ENCODE measurements at places on chromosomes 2 and 18.

DNA sequence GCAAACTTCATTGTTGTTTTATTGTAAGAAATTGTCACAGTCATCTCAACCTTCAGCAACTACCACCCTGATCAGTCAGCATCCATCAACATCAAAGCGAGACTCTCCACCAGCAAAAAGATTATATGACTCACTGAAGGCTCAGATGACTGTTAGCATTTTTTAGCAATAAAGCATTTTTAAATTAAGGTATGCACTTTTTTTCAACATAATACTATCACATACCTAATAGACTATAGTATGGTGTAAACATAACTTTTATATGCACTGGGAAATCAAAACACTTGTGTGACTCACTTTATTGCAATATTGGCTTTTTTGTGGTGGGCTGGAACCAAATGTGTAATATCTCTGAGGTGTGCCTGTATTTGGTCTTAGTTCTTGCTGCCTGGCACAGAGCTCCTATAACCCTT lies 15.6 kb downstream of the SCN1A start:
- DNase-seq, result no peak

DNA sequence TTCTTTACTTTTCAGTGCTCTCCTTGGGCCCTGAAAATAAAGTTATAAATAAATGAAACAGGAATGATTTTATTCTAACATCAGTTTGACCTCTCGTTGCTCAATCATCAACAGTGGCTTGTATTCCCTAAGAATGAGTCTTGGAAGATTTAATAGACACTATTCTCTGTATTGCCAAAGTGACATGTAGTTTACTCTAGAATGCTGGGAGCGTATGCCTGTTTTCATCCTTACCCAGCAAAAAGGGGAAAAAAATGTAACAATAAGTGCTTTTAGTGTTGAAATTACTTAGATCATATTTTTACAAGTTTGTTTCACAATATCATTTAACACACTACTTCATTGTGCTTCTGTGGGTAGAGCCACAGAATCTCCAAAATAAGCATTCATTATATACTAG lies 240.6 kb upstream of the CWC22 start:
- DNase-seq, result no peak

- DNase-seq, result no peak
These were observed 27.2 kb upstream of the EFR3B start for GRCh38 chr2:25014631-25015030.

GRCh38 chr18:45560870-45561269 lies 54.4 kb upstream of the SLC14A2 start:
- no peak for DNase-seq

DNA sequence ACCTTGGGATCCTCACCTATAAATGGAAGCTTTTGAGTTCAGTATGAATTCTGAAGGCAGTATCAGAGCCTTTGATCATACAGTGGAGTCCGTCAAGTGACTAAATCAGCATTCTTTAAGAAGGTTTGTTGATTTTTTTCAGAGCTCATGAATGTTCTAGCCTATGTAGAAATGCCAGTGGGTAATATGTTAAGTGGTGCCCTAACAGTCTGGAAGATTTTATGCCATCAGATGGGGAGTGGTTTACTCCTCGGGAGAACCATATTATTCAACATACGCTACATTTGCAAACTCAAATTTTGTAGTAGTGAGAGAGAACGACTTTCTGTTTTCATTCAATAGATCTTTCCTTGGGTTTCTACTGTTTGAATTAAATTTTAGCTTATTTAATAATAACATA lies 225.0 kb upstream of the ACVR2A start:
- DNase-seq, result no peak

DNA sequence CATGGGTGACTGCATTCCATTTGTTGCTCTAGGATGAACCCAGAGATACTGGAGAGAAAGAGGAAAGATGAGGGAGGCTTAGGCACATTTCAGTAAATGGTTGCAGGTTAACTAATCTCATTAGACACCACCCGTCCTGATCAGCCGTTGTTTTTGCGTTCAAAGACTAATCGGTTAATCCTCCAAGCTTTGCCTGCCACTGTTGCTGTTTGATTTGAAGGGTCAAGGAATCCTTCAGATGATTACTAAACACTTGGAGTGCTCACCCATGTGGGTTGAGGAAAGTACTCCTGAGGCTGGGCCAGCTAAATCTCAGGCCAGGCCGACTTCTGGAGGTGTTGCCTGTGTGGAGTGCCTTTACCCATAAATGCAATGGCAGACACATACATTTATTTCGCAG lies 8.6 kb downstream of the SH3RF3 start:
- no peak for DNase-seq

GRCh38 chr2:40488101-40488601 lies 36.3 kb upstream of the SLC8A1 start:
- DNase-seq, result peak; percentile 28

DNA sequence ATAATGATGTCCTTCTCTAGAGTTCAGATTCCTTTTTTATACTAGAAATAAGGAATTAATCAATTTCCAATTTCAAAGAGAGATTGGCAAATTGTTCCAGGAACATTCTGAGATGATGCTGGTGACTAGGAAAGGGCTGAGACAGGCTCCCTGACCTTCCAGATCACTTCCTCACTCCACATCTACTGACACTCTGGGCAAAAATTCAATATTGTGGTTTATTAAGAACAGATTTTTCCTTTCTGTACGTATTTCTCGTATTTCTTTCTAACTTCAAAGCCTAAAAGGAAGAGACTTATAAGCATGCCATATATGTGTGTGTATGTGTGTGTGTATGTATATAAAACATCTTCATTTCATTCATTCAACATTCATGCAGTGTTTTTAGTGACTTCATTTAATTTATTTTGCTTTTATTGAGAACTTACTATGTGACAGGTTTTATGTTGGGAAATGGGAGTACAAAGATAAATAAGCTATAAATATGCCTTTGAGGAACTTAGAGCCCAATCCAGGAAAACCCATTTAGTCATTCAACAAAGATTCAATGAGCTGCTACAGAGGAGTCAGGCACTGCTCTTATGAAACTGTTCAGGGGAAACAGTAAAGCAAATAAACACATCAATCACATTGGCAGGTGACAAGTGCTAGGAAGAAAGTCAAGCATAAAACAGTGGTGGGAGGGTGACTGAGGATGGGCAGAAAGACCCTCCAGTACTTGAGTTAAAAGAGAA lies 137.9 kb downstream of the RDH14 start:
- no peak for DNase-seq

DNA sequence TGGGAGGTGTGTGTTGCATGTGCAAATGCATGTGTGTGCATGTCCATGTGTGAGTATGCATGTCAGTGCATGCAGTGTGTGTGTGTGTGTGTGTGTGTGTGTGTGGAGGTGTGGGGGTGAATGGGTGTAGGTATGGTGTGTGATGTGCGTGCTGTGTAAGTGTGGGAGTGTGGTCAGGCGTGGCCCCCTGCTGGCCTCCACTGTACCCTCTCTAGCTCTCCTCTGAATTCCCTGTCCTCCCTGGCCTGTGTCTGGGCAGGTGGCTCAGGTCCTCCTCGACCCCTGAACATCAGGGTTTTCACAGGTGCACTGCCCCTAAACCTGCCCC lies 230.2 kb downstream of the CELF4 start:
- DNase-seq, result no peak

GRCh38 chr2:53641290-53641689 lies 126.3 kb upstream of the CHAC2 start:
- no peak for DNase-seq

DNA sequence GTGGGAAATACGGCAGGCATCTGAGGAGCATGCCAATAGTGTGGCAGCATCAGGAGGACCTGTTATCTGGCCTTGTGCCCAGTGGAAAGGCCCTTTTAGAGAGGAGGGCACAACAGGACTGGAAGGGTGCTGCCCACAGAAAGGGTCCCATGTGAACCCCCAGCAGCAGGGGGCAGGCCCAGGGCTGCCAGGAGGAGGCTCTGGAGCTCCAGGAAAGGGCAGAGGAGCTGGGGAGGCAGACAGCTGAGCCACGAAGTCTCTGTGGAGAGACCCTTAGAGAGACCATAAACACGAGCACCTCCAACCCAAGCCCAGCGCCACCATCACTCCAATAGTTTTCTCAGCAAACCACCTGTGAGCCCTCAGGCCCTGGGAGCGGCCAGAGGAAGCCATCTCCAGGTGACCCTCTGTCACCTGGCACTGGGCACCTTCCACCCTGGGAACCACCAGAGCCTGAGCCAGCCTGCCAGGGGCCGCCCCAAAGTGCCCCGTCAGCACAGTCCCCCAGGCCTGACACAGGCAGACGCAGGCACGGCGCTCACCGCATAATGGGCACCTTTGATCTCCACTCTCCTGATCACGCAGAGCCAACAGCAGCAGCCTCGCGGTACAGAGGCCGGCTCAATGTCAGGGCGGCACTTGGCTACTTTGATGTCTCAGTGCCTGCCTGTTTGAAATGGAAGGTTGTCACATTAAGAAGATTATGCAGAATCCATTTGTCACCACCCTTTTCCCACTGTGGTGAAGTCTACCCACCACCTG lies 162.5 kb upstream of the RAB6C start:
- no peak for DNase-seq

GRCh38 chr2:222835143-222835822 lies 25.6 kb upstream of the ACSL3 start:
- DNase-seq, result peak; percentile 17

DNA sequence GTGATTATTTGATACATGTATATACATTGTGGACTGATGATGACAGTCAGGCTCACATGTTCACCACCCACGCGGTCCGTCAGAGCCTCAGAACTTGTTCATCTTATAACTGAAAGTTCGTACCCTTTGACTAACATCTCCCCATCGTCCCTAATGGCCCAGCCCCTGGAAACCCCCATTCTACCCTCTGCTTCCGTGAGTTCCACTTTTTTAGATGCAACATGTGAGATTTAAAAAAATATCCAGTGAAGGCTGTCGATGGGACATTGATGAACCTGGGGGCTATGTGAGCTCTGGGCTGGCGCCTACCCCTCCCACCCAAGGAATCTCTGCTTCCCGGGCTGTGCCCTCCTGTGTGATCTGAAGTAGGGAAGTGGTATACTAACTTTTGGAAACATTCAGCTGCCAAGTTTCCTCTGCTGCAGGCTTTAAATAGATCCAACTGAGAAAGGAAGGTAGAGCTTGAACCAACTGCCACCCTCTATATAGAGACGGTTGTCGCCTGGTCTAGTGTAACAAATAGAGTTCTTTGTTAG lies 163.8 kb downstream of the FAM210A start:
- DNase-seq, result no peak

GRCh38 chr2:72276876-72277275 lies 129.2 kb upstream of the CYP26B1 start:
- no peak for DNase-seq

DNA sequence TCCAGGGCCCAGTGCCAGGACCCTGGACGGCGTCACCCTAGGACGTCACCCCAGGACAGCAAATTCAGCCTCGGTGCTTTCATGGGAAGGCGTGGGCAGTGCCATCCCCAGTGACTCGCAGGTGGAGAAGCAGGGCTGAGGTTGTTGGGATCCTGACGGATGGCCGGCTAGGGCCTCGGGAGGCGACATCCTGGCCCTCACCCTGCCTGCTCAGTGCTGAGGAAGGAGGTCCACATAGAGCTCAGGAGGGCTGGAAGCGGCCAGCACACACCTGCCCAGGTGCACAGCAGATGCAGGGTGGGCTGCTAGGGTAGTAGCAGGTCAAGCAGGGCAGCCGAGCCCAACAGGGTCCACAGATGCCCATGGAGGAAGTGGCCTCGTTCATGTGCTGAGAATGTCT lies 482.0 kb upstream of the SALL3 start:
- DNase-seq, result no peak

DNA sequence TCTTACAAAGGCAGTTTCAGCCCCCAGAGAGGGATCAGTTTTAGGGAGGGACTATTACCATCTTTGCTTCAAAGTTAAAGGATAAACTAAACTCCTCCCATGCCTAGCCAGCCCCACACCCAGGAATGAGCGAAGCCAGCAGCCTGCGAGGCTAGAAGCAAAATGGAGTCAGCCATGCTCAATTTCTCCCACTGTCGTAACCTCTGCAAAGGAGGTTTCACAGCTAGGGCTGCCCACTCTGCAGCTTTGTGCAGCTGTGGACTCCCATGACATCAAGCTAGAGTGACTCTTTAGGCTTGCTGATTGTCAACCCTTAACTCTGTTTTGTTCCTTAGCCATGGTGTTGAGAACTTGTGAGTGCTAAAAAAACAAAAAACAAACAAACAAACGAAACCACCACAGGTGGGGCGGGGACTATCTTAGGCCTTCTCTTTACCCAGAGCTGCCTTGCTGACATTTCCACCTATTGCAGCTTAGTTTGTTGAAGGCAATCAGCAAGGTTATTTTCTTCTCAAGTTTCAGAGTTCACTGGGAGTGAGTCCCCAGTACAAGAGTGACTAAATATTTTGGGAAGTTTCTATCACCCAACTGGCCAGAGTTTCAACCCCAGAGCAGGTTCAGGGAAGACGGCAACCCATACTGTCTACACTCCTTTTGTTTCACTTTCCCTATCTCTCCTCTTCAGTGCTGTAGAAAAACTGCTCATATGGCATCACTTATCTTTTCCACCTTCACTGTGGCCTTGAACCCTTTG lies 592.1 kb downstream of the XIRP2 start:
- no peak for DNase-seq

- no peak for DNase-seq
These were observed 152.8 kb downstream of the CAPN13 start for GRCh38 chr2:30654404-30654803.

GRCh38 chr2:205605638-205606304 lies 76.5 kb upstream of the NRP2 start:
- no peak for DNase-seq

DNA sequence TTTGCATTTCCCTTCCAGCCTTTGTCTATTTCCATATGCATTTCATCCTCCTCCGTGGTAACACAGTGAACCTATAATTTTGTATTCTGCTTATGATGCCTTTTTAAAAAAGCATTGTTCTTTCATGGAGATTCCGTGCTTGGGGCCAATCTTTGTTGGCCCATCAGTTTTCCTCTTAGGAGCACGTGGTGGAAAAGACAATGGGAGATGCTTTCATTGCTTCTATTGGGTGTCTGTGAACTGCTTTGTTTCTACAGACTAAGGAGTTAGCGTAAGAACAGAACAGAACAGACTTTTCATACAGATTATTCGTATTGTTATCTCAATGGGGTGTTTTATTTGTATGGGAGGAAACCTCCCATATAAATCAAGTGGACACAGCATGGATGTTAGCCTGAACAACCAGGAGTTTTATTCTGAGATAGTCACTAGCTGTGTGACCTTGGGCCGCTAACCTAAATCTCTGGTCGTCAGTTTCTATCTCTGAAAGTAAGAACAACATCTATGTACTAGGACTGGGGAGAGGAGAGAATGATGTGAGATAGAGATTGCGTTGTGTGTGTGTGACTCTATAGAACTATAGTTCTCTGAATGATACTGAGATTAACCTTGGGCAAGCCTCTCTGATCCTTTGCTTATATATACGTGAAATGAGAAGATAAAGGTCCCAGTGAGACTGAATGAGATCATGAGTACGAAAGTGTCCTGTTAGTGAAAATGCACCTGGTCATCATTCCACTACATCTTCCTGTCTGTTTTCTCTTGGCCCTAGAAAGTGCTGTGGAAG lies 22.9 kb upstream of the YWHAQ start:
- DNase-seq, result peak; percentile 83

DNA sequence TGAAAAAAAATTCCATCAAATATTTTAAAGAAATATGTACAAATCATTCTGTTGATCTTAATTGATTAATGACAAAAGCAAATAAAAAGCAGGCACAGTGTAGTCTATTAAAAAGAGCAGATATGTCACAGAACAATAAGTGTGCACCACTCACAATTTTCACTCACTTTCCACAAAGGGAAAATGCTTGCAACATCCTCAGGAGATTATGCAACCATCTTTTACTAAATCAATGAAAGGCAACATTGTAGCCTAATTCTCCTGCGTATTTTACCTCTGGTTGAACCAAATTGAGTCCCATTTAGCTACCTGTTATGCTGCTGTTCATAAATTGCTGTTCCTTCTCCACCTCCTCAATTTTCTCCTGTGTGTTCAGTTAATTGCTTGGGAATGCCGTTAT lies 1346.8 kb upstream of the PIK3C3 start:
- DNase-seq, result no peak
